ENCODE measurements at places on chromosomes 12 and 14.

- DNase-seq: peak; percentile 68
Measured at GRCh38 chr14:92459030-92459949, 54.3 kb upstream of the RIN3 start.

GRCh38 chr12:60174476-60174875 is 578.6 kb downstream of the SLC16A7 start:
- DNase-seq: no peak

DNA sequence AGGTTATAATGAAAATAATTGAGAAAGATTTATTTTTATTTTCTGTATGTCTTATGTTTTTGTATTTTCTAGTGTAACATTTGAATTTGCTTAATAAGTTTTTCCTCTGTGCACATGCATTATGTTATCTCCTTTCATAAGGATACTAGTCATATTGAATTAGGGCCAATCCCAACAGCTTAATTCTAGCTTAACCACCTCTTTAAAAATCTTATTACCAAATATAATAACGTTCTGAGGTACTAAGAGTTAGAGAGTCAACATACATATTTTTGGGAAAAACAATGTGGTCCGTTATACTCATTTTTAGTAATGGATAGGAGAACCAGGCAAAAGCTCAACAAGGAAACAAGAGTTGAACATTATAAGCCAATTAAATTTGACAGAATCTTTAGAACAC is 845.6 kb upstream of the SEL1L start:
- no peak for DNase-seq

DNA sequence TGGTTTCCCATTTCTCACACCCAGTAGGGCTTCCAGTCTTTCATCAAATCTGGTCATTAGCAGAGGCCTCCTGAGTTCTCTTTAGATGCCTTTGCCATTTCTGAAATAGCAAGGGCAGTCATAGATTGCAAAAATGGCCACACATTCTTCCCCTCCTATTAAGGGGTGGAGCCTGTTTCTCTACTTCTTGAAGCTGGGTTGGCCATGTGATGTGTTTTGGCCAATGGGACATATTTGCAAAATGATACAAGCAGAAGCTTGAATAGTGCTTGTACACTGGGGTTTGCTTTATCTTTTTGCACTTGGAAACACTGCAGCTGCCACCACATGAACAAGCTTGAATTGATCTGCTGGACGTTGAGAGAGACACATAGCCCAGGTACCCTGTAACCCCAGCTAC is 109.3 kb downstream of the VRK1 start:
- DNase-seq: no peak

- no peak for DNase-seq
Measured at GRCh38 chr12:3726456-3726855, 26.5 kb downstream of the CRACR2A start.

DNA sequence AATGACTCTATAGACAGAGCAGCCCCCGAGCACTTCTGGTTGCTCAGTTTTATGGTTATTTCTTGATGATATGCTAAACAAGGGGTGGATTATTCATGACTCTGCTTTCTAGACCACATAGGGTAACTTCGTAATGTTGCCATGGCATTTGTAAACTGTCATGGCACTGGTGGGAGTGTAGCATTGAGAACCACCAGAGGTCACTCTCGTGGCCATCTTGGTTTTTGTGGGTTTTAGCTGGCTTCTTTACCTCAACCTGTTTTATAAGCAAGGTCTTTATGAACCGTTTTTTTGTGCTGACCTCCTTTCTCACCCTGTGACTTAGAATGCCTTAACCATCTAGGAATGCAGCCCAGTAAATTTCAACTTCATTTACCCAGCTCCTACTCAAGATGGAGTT is 1036.2 kb upstream of the FLRT2 start:
- no peak for DNase-seq

- no peak for DNase-seq
Measured at GRCh38 chr14:59267046-59267445, 78.6 kb downstream of the DAAM1 start.

- no peak for DNase-seq
Measured at GRCh38 chr14:26463136-26463535, 134.7 kb downstream of the NOVA1 start.
